ENCODE measurements at places on chromosomes 5 and 9.

DNA sequence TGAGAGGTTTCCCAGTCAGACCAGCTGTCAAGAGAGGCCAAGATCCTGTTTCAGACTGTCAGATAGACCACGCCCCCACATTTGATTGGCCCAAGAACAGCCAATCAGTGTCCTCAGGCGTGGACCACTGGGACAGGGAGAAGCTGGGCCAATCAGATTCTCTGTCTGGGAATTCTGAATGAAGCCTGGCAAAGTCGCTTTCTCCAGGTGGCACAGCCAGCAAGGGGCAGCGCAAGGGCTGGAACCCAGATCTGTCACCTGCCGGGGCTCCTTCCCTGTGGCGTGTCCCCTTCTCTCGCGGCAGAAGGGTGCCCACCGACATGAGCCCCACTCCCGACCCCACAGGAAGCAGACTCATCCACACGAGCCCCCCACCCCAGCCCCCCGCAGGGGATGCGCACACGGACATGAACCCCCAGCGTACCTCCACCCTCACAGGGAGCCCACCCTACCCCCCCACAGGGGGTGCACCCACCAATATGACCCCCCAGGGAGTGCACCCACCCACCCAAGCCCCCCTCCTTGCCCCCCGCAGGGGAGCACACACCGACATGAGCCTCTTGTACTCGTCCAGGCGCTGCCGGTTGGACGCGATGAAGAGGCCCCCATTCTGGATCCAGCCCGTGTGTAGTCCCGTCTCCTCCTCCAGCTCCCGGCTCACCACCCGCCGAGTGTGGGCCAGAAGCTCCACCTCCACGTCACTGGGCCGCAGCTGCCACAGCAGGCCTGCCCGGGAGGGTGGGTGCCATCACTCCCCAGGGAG is 6.1 kb downstream of the SARDH start:
- no peak overlapping the region for H3K4me3 ChIP-seq
- H3K27ac ChIP-seq, result no peak overlapping the region
- no peaks in the 10 kb centered on the region for H3K36me3 ChIP-seq
- DNase-seq, result no peak
- H3K4me1 ChIP-seq, result no peaks in the 10 kb centered on the region

GRCh38 chr9:20340511-20340861 is 281.8 kb downstream of the MLLT3 start:
- no peak for DNase-seq
- no peak overlapping the region for H3K27ac ChIP-seq
- H3K36me3 ChIP-seq, result no peaks in the 10 kb centered on the region
- no peak overlapping the region for H3K4me3 ChIP-seq
- H3K4me1 ChIP-seq, result peaks cover 22% of the 10 kb centered on the region
- H3K27me3 ChIP-seq, result peaks cover 3% of the 10 kb centered on the region

DNA sequence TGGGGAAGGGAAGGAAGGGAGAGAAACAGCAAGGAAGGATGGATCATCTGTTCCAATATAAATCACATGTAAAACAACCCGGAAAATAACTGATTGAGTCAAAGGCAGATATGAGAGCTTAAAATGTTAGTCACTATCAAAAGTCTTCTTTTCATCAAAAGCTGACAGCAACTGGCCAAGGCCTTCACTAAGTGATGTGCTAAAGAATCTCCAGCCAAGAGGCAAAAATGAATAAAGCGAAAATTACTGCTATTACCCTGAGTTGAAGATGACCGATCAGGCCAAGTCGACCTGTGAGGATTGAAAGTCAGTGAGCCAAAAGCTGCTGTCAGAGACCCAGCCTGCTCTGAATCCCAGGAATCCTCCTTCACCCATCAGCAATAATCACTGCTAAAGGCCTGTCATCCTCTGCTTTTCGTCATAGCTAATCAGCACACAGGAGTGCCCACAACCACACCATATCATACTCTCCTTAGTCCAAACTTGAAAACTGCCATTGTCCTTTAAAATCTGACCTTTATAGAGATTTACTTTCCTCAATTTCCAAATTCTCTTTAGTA is 736.9 kb downstream of the TLE1 start:
- H3K4me1 ChIP-seq, result no peaks in the 10 kb centered on the region
- H3K27ac ChIP-seq, result no peak overlapping the region
- H3K4me3 ChIP-seq, result no peak overlapping the region
- peaks cover 6% of the 10 kb centered on the region for H3K36me3 ChIP-seq
- no peak for DNase-seq

GRCh38 chr5:94540856-94541494 is 77.4 kb downstream of the KIAA0825 start:
- no peak overlapping the region for H3K4me3 ChIP-seq
- H3K36me3 ChIP-seq, result peaks cover 27% of the 10 kb centered on the region
- H3K27me3 ChIP-seq, result no peaks in the 10 kb centered on the region
- H3K4me1 ChIP-seq, result peaks cover 28% of the 10 kb centered on the region
- DNase-seq, result no peak

DNA sequence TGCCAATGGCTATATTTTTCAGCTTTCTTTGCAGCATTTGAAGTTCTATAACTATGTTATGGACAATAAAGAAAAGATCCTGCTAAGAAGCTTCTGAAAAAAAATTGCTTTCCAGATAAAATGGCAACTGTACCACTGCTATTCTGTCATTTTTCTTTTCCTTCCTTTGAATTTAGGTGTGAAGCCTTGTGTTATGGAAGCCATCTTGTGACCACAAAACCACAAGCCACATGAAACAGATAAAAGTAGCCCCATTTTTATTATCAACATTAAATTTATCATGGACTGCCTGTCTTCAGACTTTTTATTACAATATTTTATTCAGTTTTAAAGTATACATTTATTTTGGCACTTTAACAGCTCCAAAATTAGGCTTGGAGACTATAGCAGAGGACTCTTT is 289.9 kb upstream of the ACTBL2 start:
- no peak overlapping the region for H3K27ac ChIP-seq
- no peaks in the 10 kb centered on the region for H3K4me1 ChIP-seq
- H3K27me3 ChIP-seq, result peaks cover 5% of the 10 kb centered on the region

GRCh38 chr9:91117959-91118703 is 243.6 kb downstream of the AUH start:
- H3K4me3 ChIP-seq, result peak overlapping the region; percentile 71
- H3K4me1 ChIP-seq, result peaks cover 10% of the 10 kb centered on the region
- H3K27ac ChIP-seq, result peak overlapping the region; percentile 78
- H3K27me3 ChIP-seq, result no peaks in the 10 kb centered on the region
- peaks cover 1% of the 10 kb centered on the region for H3K36me3 ChIP-seq
